ENCODE measurements at places on chromosomes 6 and 20.

- no peak for DNase-seq
Observed at GRCh38 chr20:42461965-42462593, 727.6 kb downstream of the PTPRT start.

DNA sequence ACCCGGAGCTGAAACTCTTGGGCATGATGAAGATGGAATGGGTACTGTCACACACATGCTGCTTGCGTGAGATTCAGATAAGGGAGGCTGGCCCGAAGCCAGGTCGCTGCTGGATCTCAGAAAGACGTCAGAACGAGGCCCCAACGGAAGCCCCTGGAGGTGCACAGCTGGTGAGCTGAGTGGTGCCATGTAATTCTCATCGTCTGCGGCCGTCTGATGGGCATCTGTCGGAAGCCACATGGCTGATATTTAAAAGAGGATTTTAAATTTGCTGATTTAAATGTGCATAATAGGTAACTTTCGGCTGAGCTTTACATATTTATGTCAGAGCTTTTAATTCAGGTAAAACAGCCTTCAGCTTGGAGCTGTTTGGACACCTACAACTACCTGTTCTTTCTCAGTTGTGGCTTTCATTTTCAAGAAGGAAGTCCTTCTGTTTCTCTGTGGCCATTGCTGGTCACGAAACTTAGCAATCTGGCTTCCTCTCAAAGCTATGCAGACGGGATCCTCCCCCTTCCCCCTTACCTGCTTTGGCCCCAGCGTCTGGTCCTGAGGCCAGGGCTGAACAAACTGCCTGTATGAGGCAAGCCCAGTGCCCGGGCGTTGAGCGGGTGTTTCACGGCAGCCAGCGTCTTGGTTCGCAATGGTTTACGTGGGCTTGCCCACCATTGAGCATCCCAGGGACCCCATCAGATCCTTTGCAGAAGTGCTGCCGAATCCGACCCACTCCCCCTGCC, 9.2 kb downstream of the SLCO4A1 start:
- DNase-seq, result peak; percentile 82

DNA sequence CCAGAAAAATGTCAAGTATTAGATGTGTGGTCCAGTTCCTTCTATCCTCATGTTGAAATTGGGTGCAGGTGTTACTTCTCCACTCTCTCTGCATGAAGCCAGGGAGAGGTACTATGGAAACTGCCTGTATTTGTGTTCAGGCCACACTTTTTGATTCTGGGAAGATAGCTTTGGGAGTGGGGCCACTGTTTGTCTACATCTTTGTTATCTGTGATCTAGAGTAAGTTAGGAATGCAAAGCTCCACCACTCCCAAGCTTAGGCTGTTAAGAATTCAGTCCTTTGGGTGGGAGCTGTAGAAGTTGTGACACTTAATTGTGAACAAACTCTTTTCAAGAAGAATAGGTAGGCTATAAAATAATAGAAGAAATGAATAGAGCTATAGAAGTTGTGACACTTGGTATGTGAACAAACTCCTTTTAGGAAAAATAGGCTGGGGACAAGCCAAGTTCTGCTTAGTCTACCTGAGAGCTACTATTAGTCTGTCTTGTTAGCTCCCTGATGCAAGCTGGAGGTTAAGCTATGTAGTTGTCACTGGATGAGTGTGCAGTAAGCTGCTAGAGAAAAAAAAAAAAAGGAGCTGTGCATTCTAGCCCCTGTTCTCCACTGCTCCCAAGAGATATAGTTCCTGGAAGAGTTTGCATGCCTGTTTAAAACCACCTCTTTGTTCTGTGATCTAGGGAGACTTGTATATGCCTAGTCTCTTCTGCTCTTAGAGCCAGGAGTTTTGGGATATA, 7.1 kb upstream of the GFRAL start:
- no peak for DNase-seq

GRCh38 chr20:31474097-31474436, 860 bp downstream of the DEFB124 start:
- DNase-seq, result no peak

- no peak for DNase-seq
Observed at GRCh38 chr6:53279293-53279692, 69.5 kb downstream of the ELOVL5 start.

GRCh38 chr20:40591119-40591518, 97.9 kb downstream of the MAFB start:
- no peak for DNase-seq

GRCh38 chr6:35736253-35736894, 458 bp upstream of the ARMC12 start:
- DNase-seq, result peak; percentile 78

Data from activated naive CD4-positive, alpha-beta T cell treated with anti-CD3 and anti-CD28 coated beads, Interleukin-2, amount 50 U/mL, for 72 hours (primary cell).